ENCODE measurements at places on chromosomes 5 and 9. TPM values are rescaled to one million over a fixed set of nuclear protein-coding genes. Genes with fewer than 3 reads are reported as not detected.

CARD6 gene
- polyA plus RNA-seq, result 4.4 TPM

DMRT3 gene
- not detected for polyA plus RNA-seq

KCNN2 gene
- polyA plus RNA-seq, result 0.09 TPM

URM1 gene
- 31.1 TPM for polyA plus RNA-seq

TMEFF1 gene
- not detected for polyA plus RNA-seq

SLC28A3 gene
- 1.1 TPM for polyA plus RNA-seq

NTRK2 gene
- polyA plus RNA-seq, result 0.08 TPM

DNM1 gene
- polyA plus RNA-seq, result 0.34 TPM

LRRC19 gene
- polyA plus RNA-seq, result not detected

GRCh38 chr5:176888016-176888864 lies 10.9 kb downstream of the HK3 start:
- DNase-seq, result no peak

DNA sequence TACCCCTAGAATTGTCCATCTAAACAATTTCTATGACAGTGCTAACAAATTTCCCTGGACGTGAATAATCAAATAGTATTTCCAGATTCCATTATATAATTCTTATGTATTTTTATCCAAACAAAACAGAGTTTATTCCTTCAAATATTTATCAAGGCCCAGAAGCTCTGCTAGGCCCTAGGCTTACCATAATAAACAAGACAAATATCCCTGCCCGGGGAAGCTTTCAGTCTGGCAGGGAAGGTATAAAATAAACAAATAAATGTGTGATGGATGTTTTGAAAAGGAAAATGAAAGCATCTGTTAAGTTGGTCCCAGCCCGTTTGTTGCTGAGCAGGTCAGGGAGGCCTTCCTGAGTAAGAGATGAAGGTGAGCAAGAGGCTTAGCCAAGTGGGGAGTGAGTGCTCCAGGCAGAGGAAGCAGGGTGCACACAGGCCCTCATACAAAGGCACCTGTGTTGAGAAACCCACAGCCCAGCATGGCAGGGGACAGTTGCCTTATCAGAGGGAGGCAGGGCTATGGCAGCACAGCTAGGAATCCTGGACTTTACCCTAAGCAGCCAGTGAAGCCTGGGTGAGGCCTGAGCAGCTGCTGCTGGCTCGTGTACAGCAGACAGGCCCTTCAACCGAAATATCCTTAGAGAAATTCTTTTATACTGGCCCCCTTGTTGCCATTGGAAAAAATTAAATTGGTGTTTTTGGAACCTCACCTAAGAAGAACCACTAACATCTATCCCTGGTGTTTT lies 7.7 kb upstream of the SLC35D2 start:
- DNase-seq, result no peak

GRCh38 chr9:70470050-70471015 lies 55.9 kb upstream of the KLF9 start:
- no peak for DNase-seq

DNA sequence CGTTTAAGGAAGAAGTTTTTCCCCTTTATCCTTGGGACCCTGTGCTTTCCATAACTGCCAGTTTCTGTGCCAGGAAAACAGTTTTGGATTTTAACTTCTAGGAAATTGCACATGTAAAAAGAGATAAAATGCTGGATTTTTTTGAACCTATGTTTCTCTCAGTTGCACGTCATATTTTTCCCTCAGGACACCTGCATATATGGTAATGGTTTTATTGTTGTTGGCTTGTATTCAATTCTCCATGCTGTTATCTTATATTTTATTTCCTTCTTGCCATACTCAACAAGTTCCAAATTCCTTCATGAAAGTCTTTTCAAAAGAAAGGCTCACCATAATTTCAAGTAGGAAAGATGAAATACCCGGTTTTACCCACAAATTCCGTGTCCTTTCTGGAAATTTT lies 7.9 kb upstream of the ADAMTSL1 start:
- no peak for DNase-seq

DNA sequence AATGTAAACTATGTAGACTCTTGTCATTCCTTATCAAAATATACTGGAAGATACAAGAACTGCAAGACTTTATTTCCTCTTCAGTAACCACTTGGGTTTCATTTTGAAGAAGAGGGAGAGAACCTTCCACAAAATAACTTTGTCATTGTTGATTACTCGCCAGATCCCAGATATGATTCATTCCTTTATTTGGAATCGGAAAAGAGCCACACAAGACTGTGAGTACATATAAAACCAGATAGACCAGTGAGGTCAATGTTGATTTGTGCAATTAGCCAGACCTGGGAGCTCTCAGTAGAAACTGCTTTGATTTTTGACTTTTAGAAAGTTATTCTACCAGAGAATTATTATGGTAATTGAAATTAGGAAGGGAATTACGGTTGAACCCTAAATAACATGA lies 146.1 kb downstream of the TMEM167A start:
- no peak for DNase-seq

DNA sequence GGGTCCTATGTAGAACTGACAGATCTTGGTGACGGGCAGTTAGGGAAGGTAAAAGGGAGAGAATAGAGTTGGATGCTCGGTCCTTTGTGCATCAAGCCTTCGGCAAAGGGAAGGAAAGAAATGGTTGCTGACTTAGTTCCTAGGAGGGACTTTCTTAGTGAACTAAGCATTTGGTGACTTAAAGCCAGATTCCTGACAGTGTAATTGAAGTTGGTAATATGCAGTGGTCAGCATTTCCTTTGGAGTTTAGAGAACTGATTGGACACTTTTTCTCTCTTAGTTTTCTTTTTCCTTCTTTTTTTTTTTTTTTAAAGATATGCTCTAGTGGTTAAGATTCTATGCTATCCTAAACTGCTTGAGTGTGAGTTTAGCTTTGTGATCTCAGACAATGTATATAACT lies 2.3 kb downstream of the CLTA start:
- no peak for DNase-seq

DNA sequence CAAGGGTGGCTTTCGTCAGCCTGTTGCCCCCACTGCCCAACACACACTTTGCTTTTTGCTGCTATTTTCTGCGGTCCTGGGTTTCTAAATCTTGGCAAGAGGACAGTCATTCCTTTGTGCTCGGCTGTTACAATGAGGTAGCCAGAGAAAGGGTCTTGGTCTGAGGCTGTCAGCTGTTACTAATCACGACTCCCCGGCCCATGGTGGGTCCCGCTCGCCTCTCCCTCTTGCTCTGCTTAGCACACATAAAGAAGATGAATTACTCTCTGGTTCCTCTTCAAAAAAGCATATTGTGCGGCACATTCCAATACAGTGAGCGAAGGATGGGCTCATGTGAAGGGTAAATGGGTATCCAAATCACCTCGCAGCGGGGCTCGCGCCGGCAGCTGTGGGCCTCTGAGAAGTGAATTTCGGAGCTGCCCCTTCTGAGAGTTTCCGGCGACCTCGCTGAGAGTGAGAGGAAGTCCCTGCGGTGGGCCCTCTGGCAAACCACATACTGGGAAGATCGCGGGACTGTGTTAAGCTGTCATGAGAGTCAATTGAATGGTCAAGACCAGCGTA lies 56.0 kb downstream of the SLC1A3 start:
- no peak for DNase-seq

GRCh38 chr9:126343271-126343700 lies 16.7 kb downstream of the MVB12B start:
- DNase-seq, result no peak

- DNase-seq, result no peak
These were observed 932 bp downstream of the SLC12A2 start for GRCh38 chr5:128084228-128085167.

DNA sequence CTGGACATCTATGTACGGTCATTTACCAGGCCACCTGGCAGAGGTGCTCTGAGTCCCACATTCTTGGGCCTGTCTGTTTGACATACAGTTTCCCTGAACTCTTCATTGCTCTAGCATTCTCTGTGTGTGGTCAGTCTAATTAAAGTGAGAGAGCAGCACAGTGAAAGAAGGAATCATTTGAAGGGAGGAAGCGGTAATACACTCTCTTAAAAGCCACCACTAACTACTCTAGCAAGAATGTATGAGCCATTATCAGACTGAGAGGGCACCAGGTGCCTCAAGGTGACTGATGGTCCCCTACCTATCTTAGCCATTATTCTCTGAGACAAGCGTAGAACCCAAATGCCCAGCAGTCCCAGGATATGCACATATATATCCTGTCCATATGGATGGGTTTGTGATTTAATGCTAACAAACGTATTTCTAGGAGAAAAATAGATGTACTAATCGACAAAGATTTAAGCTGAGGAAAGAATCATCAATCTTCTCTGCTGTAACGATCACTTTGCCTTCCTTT lies 527.2 kb downstream of the PRELID2 start:
- no peak for DNase-seq

GRCh38 chr5:139296862-139297326 lies 3.4 kb downstream of the MATR3 start:
- DNase-seq, result no peak

DNA sequence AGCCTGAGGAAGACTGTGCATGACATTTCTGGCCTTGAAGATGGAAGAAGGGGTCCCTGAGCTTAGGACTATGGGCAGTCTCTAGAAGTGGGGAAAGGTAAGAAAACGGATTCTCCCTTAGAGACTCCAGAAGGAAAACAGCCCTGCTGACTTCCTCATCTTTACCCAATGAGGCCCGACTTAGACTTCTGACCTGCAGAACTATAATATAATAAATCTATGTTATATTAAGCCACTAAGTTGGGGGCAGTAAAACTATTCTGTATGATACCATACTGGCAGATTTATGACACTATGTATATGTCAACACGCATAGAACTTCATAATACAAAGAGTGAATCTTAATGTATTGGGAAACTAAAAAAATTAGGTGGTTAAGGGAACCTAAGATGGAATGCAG lies 422.0 kb downstream of the PLK2 start:
- no peak for DNase-seq

GRCh38 chr9:28127101-28127500 lies 553.8 kb upstream of the C9orf72 start:
- no peak for DNase-seq

DNA sequence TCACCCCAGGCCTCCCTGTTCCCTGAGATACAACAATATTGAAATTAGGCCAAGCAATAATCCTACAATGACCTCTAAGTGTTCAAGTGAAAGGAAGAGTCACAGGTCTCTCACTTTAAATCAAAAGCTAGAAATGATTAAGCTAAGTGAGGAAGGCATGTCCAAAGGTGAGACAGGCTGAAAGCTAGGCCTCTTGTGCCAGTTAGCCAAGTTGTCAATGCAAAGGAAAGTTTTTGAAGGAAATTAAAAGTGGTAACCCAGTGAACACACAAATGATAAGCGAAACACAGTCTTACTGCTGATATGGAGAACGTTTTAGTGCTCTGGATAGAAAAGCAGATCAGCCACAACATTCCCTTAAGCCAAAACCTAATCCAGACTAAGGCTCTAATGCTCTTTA lies 39.8 kb downstream of the PTAR1 start:
- DNase-seq, result no peak

GRCh38 chr5:171907725-171908343 lies 98.6 kb downstream of the FBXW11 start:
- DNase-seq, result no peak

GRCh38 chr9:33106827-33107621 lies 30.6 kb upstream of the SMU1 start:
- no peak for DNase-seq

- no peak for DNase-seq
These were observed 300.5 kb downstream of the IRX1 start for GRCh38 chr5:3896098-3896497.

GRCh38 chr5:159737263-159737662 lies 179.0 kb upstream of the ADRA1B start:
- no peak for DNase-seq

Data from keratinocyte (primary cell).